ENCODE measurements at places on chromosomes 4 and X.

GRCh38 chr4:5970381-5971077, 47.7 kb downstream of the C4orf50 start:
- no peak for DNase-seq

DNA sequence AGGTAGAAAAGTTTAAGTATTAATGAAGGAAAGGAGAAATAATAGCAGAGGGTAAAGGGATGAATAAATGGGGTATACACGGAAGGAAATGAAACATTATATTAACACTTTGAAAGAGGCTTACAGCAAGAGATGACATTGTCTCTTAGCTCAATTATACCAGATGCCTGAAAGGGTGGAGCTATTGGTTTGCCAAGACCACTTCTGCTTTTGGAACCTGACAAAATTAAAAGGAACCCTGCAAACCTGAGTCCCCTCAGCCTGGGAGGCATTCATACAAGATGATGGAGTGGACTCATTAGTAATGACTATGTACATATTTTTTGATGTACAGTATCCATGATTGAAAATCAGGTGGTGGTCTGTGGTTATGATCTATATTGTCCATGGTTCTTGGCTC, 45.1 kb upstream of the HPF1 start:
- DNase-seq: no peak

GRCh38 chr4:53497487-53498244, 93.6 kb downstream of the LNX1 start:
- DNase-seq: no peak

- no peak for DNase-seq
These were observed 90.1 kb downstream of the IRF2 start for GRCh38 chr4:184384056-184384809.

DNA sequence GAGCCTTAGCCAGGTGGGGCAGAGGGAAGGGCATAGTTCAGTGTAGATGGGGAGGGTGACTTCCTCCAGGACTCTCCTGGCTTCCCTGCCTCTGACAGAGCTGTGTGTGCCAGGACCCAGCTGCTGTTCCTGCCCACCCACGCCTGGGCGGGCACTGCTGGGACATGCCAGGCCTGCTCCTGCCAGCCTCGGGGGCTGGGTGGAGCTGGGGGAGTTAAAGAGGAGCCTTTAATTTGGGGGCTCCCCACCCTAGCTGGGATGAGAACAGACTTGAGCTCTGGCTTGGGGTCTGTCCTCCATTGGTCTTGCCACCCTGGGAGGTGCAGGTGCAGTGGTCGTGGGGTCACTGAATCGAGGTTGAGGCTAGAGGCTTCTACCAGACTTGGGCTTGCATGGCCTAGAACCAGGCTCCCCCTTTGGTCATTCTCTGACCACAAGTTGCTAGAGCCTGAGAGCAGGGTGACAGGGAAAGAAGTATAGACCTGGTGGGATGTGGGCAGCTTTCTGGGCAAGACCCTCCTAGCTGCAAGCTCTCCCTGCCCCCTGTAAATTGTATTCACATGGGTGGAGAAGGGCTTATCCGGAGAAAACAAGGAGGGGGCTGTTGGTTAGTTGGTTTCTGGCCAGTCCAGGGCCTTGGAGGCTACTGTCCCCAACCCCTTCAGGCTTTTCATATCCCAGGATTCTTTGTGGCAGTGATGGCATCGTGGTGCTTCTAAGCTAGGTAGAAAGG, 5.7 kb downstream of the EFNB1 start:
- no peak for DNase-seq

DNA sequence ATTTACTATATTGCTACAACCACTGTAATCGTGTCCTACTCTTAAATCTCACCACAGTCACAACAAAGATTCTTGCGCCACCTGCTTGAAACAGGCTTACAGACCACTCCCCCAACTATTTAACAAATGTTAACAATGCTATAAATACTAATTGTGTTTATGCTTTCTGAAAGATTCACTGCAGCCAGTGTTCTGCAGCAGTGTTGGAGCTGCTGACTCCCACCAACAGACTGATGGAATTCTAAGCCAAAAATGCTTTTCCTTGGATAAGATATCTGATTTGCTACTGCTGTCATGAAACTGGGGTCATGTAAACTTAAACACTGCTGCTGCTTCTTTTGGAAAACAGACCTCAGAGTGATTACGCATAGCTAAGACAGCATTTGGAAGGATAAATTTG, 244.2 kb upstream of the MAB21L2 start:
- DNase-seq: no peak

GRCh38 chrX:124256216-124256615, 76.2 kb upstream of the TEX13D start:
- no peak for DNase-seq

Measured in stimulated activated CD4-positive, alpha-beta T cell treated with anti-CD3 and anti-CD28 coated beads, Interleukin-4, amount 100 ng/mL, for 4 hours (primary cell).